ENCODE measurements at places on chromosomes 1 and 21.

GRCh38 chr21:29258626-29259338 lies 39.9 kb upstream of the BACH1 start:
- no peak for DNase-seq

DNA sequence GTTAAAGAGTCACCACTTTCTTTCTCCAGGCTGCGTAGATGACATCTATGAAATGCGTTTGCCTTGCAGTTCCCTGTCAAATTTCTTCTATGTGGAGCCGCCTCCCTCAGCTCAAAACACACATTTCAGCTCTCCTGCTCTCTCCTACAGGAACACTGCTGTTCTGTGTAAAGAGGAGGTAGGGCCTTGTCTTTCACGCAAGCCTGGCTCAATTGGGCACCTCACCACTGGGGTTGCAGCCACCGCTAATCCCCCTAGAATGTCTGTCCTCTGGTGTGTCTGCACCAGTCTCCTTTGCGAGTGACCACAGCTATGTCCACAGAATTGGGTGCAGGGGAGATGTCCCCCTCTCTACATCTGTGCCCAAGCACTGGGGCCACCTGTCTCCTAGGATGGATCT lies 31.8 kb upstream of the CFHR4 start:
- no peak for DNase-seq

GRCh38 chr1:2974701-2975301 lies 46.5 kb upstream of the ACTRT2 start:
- DNase-seq: no peak

GRCh38 chr1:54814571-54814970 lies 13.4 kb upstream of the TTC22 start:
- no peak for DNase-seq

DNA sequence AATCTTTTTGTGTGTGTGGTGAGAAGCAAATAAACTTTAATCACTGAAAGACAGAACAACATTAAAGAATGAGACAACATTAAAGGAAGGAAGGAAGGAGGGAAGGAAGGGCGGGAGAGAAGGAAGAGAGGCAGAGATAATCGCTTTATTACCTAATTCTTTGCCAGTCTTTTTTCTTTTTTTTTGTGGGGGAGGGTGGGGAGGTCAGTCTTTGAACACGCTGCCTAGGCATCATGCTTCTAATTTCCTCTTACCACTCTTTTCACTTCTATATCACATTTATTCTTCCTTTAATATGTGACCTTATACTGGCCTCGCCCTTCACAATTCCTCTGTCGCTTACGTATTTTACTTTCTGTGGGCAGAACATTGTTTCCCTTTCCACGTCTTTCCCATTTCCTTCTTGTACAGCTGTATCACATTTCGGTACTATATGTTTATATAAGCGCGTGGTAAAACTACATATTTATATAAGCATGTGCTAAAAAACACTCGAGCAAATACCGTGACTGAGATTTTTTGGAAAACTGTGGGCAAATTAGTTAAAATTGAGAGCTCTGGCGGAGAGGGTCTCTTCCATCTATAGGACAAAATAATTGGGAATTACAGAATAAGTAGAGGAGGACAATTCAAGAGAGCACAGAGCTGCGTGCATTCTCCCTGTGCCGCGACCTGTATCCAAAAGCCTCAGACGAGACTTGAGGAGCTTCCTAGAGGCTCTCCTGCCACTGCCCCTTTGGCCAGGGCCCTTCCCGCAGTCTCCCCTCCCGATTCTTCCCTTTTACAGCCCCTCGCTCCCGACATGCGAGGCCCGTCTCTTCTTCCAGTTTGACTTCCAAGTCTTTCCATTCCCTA lies 823 bp upstream of the PRKAA2 start:
- DNase-seq: peak; percentile 78

GRCh38 chr1:209190591-209191261 lies 392.8 kb upstream of the CAMK1G start:
- peak; percentile 18 for DNase-seq

- no peak for DNase-seq
Observed at GRCh38 chr1:186206048-186206570, 168.9 kb downstream of the TPR start.

DNA sequence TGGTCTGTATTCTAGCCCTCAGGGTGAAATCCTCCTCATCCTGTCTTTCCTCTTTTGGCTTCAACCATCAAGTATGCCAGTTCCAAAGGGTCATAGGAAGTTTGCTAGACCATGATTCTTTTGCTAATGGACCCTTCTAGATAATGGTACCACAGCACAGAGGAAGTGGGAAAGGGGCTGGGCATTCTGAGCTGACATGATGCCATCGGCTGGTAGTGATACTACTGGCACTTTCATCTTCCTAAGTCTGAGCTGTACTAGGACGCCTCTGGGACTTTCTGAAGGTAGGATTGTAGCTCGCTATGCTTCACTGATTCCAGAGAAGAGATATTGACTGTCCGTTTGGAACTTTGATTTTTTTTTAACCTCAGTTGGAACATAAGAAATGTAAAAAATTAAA lies 11.4 kb downstream of the FASLG start:
- no peak for DNase-seq

DNA sequence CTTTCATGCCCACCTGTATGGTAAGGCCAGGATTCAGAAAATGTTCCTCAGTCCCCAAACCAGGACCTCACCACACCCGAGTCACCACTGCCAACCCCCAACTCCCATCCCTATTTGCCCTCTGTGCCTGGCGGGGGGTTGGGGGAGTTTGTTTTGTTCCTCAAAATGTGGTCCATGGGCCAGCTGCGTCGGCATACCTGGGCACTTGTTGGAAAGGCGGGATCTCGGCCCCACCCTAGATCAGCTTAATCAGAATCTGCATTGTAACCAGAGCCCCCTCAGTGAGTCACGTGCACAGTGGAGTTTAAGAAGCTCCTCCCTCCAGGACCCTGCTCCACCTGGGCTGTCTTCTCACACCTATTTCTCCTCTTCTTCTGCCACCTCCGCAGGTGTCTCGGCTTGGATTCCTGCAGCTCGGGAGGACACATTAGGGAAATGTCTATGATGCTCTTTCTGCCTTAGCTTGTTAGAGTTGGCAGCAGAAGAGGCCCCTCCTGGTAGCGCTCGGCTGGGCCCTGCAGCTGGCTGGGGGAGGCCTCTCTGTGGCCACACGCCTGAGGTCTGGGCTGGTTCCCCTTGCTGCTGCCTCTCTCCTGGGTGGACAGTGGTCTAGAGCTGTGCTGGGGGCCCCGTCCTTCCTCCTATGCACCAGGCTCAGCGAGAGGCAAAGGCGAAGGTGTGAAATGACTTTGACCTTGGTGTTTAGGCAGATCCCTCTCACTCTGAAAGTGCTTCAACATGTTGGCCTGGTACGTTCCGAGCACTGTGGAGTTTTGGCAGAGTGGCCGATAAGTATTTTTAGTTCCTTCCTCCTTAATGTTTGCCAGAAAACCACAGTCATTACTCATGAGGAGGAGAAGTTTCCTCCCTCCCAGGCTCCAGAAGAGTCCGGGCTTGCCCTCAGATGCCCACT lies 41.8 kb upstream of the CAMTA1 start:
- no peak for DNase-seq

DNA sequence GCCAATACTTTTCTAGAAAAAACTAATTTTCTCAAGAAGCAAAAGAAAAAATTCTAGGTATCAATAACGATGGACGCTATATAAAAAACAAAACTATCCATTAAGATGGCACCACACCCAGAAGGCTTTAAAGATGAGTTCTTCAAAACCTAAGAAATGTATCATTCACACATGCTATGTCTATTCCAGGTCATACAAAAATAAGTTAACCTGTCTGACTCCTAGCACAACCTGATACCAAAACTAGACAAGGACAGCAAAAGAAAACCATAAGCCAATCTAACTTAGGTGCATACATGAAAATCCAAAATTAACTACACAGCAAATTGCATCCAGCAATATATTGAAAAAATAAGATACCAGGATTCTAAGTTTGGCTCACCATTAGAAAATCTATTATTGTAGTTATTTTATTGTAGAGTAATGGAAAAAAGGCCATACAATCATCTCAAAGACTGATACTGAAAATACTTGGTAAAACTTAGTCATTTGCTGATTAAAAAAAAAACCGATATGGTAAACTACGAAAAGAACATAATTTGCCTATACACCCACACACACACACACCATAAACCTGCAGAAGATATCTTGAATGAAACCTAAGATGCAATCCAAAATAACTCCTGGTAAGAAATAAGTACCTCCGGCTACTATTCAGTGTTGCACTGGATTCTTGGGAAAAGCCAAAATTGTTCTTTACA lies 55.0 kb downstream of the TRAF5 start:
- no peak for DNase-seq

DNA sequence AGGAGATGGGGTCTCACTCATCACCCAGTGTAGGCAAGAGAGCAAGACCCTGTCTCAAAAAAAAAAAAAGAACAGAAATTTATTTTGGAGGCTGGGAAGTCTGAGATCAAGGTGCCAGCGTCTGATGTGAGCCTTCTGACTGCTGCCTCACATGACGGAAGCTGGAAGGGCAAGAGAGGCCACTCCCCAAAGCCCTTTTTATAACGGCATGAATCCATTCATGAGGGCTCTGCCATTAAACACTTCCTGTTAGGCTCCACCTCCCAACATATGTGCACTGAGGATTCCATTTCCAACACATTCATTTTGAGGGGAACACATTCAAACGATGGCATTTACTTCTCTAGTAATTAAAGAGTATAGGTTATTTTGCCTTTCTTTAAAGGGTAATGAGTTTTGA lies 50.9 kb upstream of the C1orf198 start:
- no peak for DNase-seq

GRCh38 chr1:6447016-6447817 lies 18.8 kb downstream of the TNFRSF25 start:
- no peak for DNase-seq

DNA sequence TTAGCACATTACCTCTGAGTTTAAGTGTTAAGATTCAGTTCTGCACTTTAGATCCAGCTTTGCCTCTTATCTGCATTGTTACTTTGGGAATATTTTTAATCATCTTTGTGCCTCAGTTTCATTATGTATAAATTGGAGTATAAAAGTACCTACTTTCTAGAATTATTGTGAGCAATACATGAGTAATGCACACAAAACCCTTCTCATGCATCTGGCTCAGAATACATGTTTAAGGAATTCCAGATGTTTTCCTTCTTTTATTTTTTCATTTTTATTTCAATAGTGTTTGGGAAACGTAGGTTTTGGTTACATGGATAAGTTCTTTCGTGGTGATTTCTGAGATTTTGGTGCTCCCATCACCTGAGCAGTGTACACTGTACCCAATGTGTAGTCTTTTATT lies 14.2 kb downstream of the C8A start:
- DNase-seq: no peak

GRCh38 chr1:66365635-66366034 lies 168.3 kb upstream of the SGIP1 start:
- no peak for DNase-seq

DNA sequence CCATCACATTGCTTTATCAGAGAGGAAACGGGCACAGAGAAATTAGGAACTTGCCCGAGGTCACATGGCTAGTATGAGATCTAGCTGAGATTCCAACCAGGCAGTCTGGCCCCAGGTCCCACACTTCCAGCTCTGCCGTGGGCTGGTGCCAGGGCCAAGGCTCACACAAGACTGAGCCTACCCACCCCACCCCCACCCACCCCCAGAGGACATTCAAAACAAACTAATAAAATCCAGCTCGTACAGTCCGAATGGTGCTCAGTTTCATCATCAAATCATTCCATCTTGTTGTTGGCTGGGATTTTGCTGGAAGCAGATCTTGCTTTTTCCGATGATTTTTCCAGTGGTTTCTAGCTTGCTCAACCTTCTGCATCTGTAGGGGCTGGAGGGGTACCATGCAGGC lies 27.9 kb downstream of the MATN1 start:
- DNase-seq: no peak

DNA sequence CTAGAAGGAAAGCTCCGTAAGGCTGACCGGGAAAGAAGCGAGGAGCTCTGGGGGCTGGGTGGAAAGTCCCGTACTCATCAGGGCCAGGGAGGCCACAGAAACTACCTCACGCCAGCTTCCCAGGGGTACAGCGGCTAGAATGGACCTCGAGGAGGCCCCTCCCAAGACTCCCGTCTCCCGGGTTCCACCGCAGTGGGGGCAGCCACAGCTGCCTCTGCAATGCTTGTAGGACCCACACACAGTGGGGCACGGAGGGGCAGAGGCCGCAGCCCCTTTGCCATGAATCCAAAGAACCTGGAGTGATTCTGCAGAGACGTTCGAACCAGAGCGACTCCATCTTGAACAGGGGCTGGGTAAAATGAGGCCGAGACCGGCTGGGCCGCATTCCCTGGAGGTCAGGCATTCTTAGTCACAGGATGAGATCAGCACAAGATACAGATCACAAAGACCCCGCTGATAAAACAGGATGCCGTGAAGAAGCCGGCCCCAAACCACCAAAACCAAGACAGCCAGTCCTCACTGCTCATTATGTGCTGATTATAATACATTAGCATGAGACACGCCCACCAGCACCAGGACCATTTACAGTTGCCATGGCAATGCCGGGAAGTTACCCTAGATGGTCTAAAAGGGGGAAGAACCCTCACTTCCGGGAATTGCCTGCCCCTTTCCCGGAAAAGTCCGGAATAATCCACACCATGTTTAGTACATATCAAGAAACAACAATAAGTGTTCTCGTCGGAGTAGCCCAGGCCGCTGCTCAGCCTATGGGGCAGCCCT lies 1.6 kb upstream of the ANKRD65 start:
- no peak for DNase-seq

- no peak for DNase-seq
Observed at GRCh38 chr1:212004895-212005608, 30.3 kb downstream of the INTS7 start.

DNA sequence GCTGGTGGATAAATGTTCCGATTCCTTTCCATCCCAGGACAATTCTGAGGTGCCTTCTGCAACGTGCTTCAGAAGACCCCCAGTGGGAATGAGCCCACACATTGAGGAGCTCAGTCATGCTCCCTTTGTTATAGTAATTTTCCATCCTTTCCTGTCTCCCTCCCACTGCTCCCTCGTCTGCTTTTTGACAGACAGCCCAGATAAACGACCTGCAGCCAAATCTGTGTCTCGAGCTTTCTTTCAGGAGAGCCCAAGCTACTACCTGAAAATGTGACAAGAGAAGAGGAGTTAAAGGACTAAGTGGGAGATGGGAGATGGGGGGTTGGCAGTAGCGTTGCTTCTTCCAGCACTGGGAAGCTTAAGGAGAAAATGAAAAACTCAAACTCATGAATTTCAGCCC lies 65.9 kb upstream of the LRRN2 start:
- no peak for DNase-seq

DNA sequence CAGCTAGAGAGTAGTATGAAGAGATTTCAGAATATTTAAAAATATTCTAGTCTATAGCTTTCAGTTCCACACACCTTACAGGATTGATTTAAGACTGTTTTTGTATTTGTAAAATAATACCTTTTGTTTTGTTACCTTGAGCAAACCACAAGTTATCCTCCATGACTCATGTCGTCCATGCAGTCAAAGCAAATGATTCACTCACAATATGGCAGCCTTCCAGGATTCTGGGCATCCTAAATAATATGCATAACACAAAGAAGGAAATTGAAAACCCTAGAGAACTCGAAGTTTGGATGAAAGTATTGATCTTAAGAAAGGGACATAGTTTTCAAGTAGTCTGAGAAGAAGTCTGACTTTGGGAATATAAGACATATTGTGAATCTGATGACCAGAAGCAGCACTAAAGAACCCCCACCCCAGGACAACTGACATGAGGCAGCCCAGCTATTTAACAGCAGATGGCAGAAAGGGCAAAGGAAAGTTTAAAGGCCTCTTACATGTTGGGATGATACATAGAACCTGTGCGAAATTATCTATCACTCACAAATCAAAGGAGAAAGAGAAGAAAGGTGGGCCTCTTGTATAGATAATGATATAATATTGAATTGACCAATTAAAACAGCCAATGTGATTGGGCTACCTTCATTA lies 857.9 kb downstream of the BRINP3 start:
- DNase-seq: peak; percentile 17

- no peak for DNase-seq
Observed at GRCh38 chr21:42993051-42993712, 18.8 kb downstream of the PKNOX1 start.
